ENCODE measurements at places on chromosomes 7 and 10.

DNA sequence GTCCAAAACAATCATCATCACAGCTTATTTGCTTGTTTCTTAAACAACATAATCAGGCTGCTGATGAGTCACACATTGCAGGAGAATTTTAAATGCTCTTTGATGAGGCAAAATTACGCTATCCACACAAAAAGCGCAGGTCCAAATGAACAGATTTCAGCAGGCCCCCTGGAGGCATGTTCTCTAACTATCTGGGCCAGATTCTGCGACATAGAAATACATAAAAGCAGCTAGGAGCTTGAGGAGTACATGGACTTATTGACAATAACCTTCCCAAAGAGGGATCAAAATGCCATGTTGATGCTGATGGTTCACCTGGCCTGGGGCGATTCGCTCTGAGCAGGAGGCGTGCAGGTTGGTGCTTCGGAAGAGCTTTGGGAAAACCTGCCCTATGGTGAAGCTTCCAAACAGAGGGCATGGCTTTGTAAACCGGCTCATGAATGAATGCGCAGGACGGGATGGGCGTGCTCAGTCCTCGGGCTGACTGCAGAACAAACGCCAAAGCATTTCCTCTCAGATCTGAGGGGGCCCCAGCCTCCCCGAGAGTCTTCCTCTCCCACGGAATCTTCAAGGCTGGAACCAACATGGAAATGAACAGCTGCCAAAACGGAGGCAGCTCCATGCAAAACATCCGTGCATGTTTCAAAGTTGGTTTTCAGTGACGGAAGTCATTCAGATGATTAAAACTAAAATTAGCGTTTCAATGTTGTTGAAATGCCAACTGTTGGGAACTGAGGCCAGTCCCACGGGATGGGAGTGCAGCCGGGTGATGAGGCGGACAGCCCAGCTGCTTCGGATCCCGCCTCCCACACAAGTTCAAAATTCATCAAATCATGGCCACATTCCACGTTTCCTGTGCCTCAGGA, 179.6 kb downstream of the TCERG1L start:
- DNase-seq = no peak

- no peak for DNase-seq
Measured at GRCh38 chr7:155962191-155962967, 150.1 kb upstream of the SHH start.

DNA sequence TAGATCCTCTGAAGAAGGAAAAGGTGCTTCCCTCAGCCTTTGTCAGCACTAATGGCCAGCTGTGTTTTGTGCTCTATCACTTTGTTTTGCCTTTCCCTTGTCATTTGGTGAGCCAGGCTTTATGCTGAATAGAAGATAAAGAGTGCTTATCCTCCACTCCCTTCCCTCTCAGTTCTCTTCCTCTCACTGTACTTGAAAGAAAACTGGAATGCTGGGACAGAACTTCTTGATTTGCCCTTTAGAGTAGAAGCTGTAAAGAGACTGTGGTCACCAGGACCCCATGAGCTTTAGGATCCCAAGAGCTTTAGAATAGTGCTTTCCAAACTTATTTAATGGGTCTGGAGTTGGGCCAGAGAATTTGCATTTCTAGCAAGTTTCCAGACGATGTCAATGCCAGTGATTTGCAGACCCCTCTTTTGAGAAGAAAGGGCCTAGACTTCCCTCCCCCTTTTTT, 81.4 kb downstream of the LRRC4 start:
- no peak for DNase-seq

- no peak for DNase-seq
Measured at GRCh38 chr10:120941501-120941900, 90.3 kb downstream of the WDR11 start.

DNA sequence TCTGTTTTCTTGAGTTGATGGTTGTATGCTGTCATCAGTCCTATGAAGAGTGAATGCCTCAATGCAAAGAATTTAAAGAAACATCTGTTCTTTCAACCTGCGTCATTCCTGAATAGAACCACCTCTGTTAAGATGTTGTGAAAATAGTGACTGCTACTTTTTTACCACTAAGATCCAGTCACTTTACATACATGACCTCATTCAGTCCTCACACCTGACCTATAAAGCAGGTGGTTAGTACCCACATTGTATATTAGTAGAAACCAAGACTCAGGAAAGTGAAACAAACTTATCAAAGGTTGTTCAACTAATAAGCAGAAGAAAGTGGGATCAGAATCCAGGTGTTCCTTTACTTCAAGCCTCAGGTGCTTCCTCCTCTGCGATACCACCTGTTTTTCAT, 64.8 kb downstream of the ITGB8 start:
- DNase-seq = no peak

DNA sequence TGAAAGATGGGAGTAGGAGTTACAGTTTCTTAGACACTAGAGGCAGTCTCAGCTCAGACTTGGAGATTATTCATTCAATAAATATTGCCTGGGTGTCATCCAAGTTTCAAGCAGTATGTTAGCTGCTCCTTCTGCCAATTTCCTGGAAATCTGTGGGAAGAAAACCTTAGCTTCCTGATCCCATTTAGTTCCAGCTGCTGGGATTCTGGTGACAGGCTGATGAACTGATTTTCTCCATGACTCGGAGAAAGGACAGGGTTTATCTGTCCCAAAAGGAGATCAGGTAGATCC, 95.8 kb downstream of the CLEC2L start:
- DNase-seq = no peak

DNA sequence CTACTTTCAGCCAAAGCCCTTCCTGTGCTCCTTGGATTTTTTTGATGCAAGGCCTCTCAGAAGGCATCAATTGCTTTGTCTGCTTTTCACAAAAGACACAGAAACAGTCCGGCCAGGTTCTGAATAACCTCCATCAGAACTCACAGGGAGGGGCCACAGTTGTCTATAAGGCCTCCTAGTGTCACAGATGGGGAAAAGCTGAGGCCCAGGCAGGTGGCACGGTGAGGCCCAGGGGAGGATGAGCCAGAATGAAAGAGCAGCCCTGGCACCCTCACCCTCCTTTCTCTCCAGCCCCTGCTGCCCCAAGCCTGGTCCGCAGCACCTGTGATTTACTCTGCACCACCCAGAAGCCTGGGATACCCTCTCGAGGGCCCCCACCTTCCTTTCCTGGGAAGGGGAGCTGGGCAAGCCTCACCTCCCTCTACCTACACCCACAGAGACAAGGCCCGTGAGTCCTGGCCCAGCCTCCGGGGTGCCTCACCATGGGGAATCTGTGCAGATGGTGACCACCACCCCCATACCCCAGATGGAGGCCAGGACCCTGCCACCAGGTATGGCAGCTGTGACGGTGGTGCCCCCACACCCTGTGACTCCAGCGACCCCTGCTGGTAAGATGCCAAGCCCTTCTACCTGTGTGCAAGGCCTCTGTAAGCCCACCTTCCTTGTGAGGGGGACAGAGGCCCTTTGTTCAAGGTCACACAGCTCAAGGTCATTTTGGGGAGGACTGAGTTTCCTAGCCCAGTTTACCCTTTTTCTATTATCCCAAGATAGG, 26.2 kb upstream of the ZNF467 start:
- peak; percentile 66 for DNase-seq

DNA sequence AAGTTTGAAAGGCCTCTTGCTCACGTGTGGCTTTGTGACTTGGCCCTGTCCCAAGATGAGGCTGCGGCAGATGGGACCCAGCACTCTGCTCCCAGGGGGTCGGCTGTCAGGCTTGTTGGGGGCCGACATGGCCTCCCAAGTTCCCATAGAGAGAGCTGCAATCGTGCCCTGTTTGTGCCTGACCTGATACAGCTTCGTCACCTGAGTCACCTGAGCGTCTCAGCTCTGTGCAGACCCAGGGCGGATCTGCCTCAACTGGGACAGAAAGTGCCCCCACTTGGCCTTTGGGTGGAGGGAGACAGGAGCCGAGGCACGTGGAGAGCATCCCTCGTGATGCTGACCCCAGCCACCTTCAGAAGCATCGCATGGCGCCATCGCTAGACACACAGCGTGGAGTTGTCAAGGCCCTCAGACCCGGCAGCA, 21.7 kb downstream of the PAPOLB start:
- no peak for DNase-seq

DNA sequence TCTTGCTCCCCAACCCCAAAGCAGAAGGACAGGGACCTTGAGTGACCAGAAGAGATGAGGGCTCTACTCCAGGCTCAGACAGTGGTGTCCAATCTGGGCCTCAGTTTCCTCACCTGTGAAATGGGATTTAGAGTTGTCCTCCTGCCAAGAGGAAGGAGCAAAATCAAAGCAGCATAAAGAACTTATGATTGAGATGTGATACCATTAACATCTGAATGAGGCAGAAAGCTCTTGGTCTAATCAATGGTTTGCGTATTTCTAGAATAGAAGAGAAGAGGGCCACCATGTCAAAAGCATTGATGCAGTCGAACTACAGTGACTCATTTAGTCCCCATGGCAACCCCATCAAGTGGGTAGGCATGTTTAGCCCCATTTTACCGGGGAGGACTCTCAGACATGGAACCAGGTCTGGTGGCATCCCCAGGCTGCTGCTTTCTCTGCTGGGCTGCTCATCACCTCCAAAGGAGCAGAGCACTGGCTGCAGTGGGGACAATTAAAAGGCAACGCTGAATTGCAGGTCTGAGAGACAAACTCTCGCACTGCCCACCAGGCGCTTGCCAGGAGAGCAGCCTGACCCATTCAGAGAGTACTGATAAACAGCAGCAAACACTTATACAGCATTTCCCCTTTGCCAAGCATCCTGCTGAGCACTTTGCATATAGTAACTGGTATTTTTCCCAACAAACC, 175.9 kb downstream of the NEURL1 start:
- no peak for DNase-seq

- peak; percentile 5 for DNase-seq
Measured at GRCh38 chr10:43236176-43236850, 30.6 kb downstream of the RASGEF1A start.

- DNase-seq = peak; percentile 64
Measured at GRCh38 chr10:69957886-69958555, 94.6 kb upstream of the MACROH2A2 start.

DNA sequence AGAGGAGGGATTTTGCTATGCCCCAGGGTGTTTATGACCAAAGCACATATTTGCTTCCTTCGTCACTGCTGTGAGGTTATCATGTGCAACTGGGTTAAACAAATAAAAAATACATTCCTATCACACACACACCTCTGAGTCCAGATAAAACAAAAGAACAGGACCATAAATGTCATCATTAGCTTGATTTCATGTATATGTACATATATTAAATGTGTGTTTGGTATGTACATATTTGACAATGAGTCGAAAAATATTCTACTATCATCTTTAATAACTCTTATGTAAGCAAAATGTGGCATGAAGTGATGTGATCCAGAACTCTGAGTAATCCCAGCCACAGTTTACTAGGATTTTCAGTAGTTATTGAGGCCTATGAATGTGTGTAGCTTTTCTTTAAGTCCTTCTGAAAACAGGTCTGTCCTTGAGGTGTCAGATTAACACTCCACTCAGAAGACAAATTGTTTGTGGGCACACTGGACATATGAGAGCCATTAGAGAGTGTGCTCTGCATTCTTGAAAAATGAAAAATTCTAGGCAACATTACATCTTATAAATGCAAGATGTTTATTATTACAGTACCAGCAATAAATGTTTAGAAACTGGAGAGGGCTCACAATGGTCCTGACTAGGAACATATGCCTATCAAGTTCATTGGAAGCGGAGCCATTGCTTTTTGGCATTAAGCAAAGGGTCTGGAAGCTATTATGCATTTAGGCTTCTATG, 335.1 kb upstream of the SEMA3A start:
- no peak for DNase-seq

- no peak for DNase-seq
Measured at GRCh38 chr10:20355915-20356314, 539.7 kb downstream of the PLXDC2 start.

DNA sequence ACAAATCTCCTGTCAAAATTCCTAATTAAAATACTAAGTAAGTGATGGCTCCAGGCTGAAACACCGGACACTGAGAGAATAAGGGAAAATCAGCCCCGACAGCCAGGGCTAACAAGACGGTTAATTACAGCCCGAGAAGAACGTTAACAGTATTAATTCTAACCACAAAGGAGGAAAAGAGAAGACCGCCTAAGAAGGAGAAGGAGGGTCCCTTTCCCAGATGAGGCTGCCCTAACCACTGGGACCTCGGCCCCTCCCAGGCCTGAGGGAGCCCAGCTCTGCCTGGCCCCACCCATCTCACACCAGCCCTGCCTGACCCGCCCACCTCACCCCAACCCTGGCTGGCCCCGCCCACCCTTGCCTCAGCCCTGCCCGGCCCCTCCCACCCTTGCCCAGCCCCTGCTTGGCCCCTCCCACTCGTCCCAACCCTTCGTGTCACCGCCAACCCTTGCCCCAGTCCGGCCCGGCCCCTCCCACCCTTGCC, 51.3 kb downstream of the PWWP2B start:
- DNase-seq = no peak

- no peak for DNase-seq
Measured at GRCh38 chr10:111973306-111973705, 210.3 kb downstream of the GPAM start.

- DNase-seq = no peak
Measured at GRCh38 chr7:75962607-75963380, 31.6 kb downstream of the TMEM120A start.

- no peak for DNase-seq
Measured at GRCh38 chr7:90677486-90678404, 81.6 kb downstream of the CDK14 start.

DNA sequence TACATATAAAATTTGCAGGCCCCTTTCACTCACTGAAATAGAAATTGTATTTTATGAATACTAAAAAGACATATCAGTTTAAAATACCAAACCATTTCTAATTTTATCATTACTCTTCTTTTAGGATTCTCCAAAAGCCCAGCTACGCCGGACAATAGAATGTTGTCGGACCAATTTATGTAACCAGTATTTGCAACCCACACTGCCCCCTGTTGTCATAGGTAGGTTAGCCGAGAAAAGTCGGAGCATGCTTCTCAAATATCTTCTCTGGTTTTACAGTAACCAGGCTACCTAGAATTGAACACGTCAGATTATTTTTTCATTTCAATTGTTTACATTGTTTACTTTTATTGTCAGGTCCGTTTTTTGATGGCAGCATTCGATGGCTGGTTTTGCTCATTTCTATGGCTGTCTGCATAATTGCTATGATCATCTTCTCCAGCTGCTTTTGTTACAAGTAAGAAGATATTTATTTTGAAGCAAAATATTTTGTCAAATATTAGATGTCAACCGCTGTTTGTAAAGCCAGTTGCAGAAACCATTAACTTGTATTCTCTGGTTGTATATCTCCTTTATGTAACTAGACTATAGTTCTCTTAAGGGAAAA, 57.6 kb downstream of the MMRN2 start:
- DNase-seq = peak; percentile 37

GRCh38 chr7:140876519-140877248, 48.0 kb downstream of the BRAF start:
- no peak for DNase-seq

DNA sequence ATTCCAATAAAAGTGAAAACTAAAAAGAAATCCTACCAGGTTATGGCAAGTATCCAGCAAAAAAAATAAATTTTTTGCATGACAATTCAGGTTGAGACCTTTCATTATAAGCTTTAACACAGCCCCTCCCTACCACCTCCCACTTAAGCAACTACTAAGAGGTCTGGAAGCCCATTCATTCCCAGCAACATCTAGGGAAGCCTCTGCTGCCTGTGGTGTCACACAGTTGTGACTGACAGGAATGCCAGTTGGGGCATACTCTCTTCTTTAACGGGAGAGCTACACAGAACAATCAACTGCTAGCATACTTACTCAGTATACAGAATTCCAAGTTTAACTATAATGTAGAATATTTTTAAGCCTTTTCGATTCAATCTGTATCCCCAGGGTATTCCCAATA, 27.8 kb downstream of the ABI1 start:
- DNase-seq = no peak
